ENCODE measurements at places on chromosomes 12 and 14.

DNA sequence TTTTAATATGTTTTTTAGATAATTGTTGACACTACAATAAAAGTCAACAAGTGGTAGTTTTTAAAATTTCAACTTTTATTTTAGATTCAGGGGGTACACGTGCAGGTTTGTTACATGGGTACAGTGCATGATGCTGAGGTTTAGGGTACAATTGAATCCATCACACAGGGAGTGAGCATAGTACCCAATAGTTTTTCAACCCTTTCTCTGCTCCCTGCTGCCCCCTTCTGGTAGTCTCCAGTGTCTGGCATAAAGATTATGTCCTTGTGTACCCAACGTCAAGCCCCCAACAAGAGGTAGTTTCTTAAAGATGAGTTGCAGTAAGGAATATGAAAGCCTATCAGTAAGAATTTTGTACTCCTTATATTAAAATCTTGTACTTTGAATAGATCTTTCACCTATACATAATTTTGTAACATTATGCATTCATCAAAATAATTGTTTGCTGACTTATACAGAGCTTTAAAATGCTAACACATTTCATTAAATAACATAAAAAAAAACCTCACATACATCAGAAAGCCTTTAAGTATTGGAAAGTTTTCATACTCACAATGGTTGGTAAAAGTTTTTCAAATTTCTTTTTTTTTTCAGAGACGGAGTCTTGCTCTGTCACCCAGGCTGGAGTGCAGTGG is 5.4 kb upstream of the RALGAPA1 start:
- DNase-seq, result peak; percentile 82

- no peak for DNase-seq
Measured at GRCh38 chr14:72643317-72643801, 250.5 kb downstream of the DPF3 start.

GRCh38 chr14:95472819-95473251 is 43.6 kb downstream of the SYNE3 start:
- DNase-seq, result no peak

DNA sequence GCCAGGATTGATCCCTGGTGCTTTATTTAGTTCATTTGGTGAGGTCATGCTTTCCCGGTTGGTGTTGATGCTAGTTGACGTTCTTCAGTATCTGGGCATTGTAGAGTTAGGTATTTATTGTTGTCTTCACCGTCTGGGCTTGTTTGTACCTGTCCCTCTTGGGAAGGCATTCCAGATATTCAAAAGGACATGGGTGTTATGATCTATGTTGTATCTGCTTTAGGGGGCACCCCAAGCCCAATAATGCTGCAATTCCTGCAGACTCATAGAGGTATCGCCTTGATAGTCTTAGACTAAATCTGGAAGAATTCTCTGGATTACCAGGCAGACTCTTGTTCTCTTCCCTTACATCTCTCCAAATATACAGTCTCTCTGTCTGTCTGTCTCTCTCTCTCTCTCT is 42.1 kb downstream of the AK7 start:
- no peak for DNase-seq

GRCh38 chr14:70807898-70808415 is 1.4 kb downstream of the MAP3K9 start:
- DNase-seq, result peak; percentile 52

- no peak for DNase-seq
Measured at GRCh38 chr14:36591482-36591881, 9.1 kb upstream of the NKX2-8 start.

DNA sequence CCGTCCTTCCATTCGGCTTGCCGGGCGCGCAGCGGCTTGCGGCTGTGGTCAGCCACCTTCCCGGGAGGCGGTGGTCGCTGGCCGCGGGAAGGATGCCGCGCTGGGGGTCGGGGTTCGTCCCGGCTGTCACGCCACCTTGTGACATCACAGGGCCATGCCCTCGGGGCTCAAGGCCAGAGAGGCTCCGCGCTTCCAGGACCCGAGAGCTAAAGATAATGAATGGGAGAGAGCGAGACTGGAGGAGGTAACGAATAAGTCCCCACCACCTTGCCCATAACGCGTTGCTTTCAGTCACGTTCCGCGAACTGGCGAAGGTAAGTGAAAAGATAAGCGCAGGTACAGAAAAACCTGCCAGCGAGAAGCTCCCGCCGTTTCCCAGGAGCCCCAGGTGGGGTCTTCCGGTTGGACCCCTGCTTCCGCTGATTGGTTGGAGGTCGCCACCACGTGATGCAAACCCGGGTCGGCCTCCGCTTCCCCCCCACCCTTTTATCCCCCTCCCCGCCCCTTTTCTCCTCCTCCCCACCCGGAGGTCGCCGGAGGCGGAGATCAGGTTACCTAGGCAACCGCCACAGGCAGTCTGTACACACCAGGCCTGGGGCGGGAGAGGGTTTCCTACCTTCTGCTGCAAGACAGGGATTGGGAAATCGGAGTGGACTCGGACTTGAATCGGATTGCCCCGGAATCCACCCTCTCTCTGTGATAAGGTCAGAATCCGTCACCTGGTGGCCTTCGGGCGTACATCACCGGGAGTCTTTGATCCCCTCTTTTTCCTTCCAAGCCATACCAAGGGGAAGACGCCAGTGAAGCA is at the start of gene LRRC9:
LRRC9 (plus strand) TSS at position 575 of the 808 bp plus-strand sequence.
- DNase-seq, result peak; percentile 96

- no peak for DNase-seq
Measured at GRCh38 chr12:38516418-38516817, 199.8 kb downstream of the ALG10B start.

- no peak for DNase-seq
Measured at GRCh38 chr12:85807730-85808129, 28.5 kb downstream of the RASSF9 start.

GRCh38 chr12:50507474-50507838 is 2.7 kb downstream of the DIP2B start:
- no peak for DNase-seq

GRCh38 chr14:72887514-72887913 is 6.4 kb downstream of the DPF3 start:
- DNase-seq, result no peak

GRCh38 chr12:95244350-95244749 is 26.7 kb downstream of the VEZT start:
- no peak for DNase-seq

GRCh38 chr12:16530268-16530850 is 75.6 kb downstream of the LMO3 start:
- no peak for DNase-seq

- DNase-seq, result no peak
Measured at GRCh38 chr12:87332987-87333726, 696.0 kb downstream of the C12orf50 start.

DNA sequence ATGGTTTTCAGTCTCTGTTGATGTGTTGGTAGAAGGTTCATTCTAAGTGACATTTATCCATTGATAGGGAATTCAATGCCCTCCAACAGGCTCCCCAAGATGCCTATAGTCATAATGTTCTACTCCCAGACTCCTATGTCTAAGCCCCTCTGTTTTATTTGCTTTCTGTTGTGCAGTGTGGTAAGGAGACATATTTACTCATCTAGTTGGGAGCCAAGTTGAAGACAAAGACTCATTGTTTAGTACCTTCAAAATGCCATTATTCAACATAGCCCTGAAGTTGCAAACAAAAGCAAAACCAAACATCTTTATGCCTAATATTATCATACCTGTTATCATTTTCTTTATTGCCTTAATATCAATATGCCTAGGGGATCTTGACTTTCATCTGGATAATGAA is 302.1 kb downstream of the RMST start:
- no peak for DNase-seq

DNA sequence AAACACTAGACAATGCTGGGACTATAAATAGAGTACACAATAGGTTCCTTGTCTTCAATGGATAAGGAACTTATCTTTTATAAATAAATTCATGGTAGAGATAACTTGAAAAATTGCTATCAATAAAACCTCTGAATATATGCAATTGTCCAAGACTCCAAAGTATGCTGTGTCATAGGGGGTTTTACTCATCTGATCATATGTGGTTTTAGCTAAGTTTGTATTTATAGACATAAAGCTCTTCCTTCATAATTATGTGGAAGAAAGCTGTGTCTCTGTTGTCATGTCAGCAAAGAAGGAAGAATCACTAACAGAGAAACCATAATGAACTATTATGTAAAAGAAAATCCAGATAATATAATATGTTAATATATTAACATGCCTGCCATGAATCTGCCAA is 111.5 kb upstream of the ATXN7L3B start:
- no peak for DNase-seq

GRCh38 chr12:67155863-67156262 is 113.3 kb upstream of the CAND1 start:
- no peak for DNase-seq

DNA sequence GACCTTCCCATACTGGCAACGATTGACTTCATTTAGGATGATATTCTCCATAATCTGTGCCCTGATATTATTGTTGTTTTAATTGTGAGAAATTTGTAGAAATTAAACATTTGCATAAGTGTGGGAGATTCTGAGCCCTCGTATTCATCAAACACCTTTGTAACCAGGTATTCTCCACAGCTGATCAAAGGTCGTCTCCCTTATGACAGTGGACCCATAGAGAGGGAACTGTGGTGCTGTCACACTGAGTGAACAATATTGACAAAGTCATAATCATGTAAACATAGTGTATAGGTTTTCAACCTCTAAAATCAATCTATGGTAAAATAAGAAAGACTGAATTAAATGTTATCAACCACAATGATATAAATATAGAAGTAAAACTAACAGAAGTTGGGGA is 14.9 kb upstream of the PLEKHG3 start:
- no peak for DNase-seq

GRCh38 chr12:95805864-95806671 is 15.5 kb upstream of the NTN4 start:
- no peak for DNase-seq

GRCh38 chr12:94954029-94954685 is 49.3 kb downstream of the NDUFA12 start:
- no peak for DNase-seq

- no peak for DNase-seq
Measured at GRCh38 chr14:77225892-77226557, 44.4 kb downstream of the TMEM63C start.

DNA sequence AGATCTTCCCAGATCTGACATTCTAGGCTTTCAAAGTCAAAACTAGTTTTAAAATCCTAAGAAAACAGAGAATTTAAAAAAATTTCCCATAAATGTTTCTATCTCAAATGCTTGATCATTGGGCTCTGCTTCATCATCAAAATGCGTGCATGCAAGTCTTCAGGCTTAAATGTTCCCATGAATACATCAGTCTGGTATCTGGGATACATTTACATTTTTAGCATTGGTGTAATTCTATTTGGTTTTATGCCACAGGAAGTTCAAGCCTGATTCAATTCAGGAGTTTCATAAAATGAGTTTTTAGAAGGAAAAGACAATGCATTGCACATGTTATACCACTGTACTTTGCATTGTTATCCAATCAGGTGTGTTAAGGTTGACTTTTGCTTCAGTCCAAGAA is 336.4 kb downstream of the PCNX1 start:
- DNase-seq, result no peak

- no peak for DNase-seq
Measured at GRCh38 chr12:29225834-29226233, 76.8 kb downstream of the FAR2 start.

DNA sequence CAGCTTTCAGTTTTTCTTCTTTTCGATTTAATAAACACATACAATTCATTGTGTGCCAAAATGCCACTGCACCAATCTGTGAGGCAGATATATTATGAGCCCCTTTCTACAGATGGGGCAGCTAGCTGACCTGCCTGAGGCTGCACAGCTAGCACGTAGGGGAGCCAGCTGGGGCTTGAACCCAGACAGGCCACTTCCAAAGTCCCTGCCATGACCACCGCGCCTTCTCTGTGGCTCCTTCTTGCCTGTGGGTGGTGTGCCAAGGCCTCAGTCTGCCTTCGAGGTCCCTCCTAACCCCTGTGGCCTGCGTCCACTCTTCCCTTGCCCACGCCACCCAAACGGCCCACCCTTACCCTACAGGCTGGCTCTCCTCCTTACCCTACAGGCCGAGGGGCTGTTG is 16.2 kb downstream of the FAM222A start:
- DNase-seq, result no peak

GRCh38 chr14:87676814-87677437 is 316.1 kb downstream of the GALC start:
- no peak for DNase-seq

DNA sequence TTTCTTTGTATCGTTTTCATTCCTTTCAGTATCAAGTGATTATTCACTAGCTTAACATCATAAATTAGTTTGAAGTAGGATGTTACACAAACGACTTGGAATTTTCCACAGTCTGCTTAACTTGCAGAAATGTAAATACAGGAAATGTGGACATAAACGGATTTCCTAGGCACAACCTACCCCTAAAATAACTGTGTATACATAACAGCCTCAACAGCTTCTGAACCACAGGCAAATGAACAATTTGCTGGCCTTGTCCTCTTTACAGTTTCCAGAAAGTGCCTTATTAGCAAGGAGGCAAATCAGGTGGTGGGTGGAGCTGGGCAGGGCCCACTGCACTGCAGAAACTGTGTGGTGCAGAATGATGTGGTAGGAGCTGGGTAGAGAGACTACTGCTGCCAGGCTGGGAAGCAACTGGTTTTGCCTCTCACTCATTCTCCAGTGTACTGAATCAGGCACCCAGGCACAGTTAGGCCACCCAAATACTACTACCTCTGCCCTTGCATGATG is 14.1 kb downstream of the DRAM1 start:
- DNase-seq, result no peak

DNA sequence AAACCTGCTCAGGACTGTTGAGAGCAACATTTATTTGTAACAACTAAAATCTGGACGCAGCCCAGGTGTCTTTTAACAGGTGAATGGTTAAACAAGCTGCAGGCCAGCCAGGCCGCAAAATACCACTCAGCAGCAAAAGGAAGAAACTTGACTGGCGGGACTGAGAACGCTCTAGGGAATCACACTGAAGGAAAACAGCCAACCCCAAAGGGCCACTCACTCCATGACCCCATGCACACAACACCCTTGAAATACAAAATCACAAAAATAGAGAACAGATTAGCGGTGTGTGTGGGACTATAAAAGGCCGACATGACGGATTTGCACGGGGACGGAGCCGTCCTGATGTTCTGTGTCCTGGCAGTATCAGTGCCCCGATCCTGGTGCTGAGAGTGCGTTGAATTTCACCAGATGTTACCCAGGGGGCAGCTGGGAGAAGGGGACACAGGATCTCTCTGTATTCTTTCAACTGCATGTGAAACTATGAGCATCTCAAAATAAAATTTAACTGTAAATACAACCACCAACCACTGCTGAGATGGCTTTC is 23.0 kb downstream of the VPS37B start:
- DNase-seq, result no peak

GRCh38 chr14:101022121-101022520 is 118.6 kb upstream of the RTL1 start:
- peak; percentile 3 for DNase-seq

- DNase-seq, result no peak
Measured at GRCh38 chr14:32366256-32366879, 37.3 kb downstream of the AKAP6 start.

DNA sequence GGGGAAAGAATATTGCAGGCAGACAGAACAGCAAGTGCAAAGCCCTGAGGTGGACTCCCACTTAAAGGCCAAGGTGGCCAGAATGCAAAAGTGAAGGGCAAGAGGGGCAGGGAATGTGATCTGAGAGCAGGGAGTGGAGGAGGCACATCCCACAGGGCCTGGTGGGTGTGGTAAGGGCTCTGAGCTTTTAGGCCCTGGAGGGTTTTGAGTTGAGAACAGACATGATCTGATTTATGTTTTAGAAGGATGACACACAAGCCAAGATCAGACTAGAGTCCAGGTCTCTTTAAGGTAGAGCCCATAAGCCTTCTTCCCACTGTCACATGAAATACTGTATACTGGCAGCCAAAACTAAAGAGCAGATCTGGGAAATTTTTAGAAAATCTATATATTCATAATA is 162.5 kb downstream of the SLC38A4 start:
- no peak for DNase-seq

- DNase-seq, result no peak
Measured at GRCh38 chr14:63764103-63764502, 36.2 kb upstream of the SGPP1 start.
